GM13976 (cell line): ENCODE measurements at places on chromosomes 4 and X.

DNA sequence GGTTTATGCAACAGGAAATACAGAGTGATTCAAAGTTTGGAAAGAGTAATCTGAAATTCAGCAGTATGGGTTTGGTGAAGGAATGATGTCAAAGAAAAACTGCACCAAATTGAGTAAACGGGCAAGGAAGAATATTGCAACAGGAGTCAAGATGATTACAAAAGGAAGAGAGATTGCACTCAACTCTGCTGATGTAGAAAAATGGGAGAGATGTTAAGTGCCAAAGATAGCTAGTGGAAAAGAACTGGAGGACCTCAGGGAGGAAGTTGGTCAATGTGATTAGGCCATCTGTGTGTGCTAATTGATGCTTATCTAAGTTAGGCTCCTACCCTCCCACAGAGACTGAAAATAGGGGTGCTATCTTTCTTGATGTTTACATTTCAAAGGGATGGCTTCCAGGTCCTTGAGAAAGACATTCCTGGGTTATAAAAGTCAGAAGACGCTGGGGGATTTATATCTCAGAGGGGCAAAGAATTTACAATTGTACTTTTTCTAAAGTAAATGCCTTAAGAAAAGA is 167.4 kb upstream of the FAM47A start:
- DNase-seq: no peak

GRCh38 chr4:104906276-104906675 is 240.4 kb upstream of the TET2 start:
- DNase-seq: no peak

GRCh38 chr4:89439533-89439932 is 131.9 kb upstream of the GPRIN3 start:
- DNase-seq: peak; percentile 11

DNA sequence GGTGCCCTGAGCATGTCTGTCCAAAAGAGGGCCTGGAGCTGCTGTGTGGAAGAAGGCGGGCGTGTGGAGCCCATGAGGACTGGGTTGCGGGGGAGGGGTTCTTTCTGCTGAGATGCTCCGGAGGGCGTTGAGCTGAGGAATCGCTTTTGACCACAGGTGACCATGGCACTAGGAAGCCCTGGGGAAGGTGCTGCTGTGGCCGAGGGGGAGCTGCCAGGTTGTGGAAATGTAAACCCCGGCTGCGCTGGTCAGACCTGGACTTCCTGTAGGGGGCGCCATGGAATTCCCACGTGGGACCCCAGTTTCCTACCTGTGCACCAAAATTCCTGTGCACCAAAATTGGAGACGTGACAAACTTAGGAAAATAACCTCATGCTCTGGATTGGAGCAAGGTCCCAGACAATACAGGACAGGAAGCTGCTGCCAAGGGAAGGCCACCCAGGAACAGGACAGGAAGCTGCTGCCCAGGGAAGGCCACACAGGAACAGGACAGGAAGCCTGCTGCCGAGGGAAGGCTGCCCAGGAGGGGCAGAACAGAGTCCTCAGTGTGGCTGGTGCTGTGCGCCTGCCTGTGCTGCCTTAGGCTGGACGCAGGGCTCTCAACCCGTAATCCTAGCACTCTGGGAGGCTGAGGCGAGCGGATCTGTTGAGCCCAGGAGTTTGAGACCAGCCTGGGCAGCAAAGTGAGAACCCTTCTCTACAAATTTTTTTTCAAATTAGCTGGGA is 28.4 kb upstream of the UVSSA start:
- no peak for DNase-seq

DNA sequence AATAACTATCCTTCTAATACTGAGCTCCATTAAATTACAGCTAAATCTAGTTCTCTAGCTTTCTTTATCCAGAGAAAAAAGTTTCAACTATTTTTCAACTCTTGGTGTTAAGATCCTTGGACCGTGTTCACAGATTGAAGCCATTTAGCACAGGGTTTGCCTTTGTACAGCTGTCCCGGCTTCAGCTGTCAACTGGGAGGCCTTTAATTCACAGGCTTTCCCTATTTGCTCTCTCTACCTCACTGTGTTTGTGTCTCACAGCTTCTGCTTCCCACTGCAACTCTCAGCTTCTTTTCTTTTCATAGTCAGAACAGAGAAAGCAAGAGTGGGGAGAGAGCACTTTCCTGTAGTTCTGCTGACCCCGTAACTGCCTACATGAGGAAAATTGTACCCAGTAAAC is 76.9 kb upstream of the SMAD1 start:
- no peak for DNase-seq

DNA sequence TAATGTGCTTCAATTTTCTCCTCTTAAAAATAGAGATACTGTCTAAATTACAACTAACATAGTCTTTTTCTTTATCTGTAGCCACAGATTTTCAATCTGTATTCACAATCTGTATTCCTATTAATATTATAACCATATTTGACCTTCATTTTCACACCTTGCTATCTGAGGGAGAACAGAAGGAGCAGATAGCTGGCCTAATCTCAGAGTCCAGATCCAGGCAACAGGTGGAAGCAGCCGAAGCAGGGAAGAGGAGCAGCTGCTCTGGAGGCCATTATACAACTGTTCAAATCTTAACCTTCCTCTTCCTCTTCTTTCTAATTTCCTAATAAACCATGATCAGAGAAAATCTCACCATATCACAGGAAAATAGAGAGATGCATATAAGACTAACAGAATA is 14.2 kb downstream of the SEPSECS start:
- no peak for DNase-seq

DNA sequence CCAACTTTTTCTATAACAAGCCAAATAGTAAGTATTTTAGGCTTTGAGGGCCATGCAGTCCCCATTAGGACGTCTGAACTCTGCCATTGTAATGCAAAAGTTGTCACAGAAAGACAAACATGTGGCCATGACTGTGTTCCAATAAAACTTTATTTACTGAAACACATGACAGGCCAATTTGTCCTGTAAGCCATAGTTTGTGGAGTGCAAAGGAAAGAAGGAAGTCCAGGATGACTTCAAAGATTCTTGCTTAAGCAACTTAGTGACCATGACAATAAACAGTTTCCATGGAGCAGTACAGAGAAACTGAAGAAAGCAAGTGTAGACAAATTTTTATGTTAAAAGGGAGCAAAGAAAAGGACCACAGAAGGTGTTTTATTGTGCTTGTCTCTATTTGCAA is 35.0 kb upstream of the MYOZ2 start:
- DNase-seq: no peak

DNA sequence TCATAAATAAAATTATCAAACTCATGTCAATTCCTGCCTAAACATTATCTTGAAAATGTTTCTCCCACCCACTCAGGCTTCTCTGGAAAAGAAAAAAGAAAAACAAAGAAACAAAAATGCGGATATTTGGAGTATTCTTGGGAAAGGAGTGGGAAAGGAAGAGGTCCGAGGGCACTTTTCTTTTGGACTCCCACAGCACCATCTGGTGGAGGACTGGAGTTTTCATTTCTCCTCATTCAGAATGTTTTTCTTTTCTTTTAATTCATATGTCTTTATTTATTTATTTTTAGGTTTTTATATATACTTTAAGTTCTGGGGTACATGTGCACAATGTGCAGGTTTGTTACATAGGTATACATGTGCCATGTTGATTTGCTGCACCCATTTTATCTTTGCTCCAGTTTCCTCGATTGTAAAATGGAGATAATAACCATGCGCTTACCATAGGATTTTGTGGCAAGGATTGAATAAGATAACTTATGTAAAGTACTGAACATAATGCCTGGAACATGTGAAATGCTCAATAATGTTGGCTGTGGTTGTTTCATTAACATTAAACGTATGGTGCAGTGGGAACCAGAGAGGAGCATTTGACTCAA is 8.0 kb upstream of the KCNE5 start:
- DNase-seq: no peak

- no peak for DNase-seq
These were observed 675 bp downstream of the L1CAM start for GRCh38 chrX:153885208-153885787.

- DNase-seq: peak; percentile 70
These were observed at the start of gene IL3RA for GRCh38 chrX:1336331-1336943. Gene IL3RA (plus strand): TSS chrX:1336785. CDS start chrX:1341766, 4,981 bp downstream.

- DNase-seq: no peak
These were observed 186.8 kb downstream of the NDST4 start for GRCh38 chr4:114926583-114926982.

DNA sequence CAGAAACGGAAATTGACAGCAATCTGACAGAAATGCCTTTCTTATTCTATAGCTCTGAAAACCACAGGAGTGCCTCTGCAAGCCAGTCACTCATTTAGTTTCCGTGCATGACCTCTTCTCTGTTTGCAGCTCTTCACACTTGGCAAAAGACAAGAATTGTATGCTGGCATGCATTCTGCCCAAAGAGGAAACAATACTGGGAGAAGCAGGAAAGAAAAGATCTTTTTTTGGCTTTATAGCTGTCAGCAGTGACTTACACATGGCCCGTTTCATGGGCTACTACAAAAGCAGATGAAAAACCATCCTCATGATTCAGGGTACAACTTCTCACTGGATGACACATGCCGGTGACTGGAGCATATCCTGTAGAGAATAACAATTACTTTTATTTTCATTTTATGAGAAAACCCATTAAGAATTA is 249.4 kb downstream of the ADAMTS3 start:
- DNase-seq: no peak

DNA sequence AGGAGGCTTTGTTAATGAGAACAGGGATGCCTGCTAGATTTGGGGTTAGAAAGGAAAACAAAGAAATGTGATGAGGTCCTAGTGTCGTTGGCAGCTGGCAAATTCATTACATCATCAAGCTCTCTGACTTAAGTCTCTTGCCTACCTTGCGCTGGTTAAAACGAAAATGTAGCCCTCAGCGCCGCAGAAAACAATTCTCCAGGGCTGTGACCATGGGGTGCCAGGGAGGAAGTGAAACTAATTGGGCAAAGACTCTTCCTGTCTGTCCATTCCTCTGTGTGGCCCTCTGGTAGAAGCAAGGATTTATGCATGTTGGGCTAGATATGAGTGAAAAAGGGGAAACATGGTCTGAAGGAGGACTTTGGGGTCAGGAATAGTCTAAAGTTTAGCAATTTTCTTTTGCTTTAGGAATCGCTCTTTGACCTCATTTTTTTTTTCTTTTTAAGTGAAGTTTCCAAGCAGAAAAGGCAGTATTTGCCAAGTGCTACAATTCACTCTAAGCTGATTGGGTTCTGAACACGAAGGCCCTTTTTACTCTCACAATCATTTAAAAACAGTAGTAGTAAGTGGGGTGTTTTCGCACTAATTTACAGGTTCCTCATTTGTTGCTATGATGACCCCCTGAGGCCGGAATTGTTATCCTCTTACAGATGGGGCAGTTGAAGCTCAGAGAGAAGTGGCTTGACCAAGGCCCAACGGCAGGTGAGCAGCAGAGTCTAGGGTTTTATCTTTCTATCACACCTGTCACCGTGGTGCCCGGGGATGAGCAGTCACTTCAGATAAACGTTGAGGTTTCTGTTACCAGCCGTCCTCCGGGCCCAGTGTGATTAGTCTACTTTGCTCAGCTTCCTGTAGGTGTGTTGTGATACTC is 27.3 kb upstream of the CHRNA9 start:
- no peak for DNase-seq

GRCh38 chr4:87108142-87108546 is 112.3 kb downstream of the KLHL8 start:
- DNase-seq: no peak

DNA sequence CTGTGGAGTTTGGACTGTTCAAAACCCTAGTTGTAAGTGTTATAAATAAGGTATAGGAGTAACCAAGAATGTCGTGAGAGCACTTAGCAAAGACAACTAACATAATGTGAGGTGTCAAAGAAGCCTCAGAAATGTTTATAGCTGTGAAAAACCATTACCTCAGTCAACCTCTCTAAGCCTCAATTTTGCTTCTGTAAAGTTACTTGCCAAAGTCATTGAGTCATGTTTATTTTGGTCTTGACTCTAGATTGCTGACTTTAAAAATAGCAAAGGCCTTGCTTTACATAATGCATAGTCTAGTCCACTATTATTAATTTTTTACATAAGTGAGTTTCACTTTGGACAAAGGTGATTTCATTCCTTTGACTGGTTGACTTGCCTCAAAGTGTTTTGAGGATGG is 257.6 kb upstream of the CXXC4 start:
- DNase-seq: peak; percentile 42

DNA sequence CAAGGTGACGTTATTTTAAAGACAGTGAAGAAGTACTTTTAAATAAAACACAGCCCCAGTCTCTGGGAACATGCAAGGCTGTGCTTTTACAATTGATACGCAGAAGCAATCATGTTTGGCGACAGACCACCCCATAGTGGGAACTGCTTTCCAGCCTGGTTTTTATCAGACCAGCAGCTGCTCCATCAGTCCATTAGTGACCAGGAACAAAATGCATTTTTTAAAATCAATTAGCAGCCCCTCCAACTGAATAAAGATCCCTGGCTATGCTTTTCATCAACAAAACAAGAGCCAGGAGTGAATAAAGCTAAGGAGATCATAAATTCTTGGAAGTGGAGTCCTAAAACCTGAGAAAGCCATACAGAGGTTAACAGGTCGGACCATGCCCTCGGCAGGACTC is 153.0 kb upstream of the TENM3 start:
- DNase-seq: no peak

GRCh38 chr4:126532527-126532926 is 1100.2 kb upstream of the INTU start:
- DNase-seq: no peak

DNA sequence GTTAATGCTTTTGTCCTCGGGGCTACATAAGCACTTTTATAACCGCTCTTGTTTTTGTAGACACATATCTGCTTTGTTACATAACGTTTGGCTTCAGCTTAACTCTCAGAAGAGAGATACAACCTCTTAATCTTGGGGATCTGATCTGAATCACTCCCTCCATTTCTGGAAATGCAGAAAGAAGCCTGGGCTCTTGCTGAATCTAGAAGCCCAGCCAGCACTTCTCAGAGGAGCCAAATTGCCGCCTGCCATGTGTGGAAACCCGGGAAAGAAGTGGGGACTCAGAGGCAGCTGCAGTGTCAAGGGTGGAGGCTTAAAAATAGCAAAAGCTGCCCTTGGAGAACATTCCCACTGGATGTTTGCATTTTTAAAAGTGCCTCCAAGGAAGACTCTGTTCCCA is 69.3 kb upstream of the LDB2 start:
- no peak for DNase-seq

- no peak for DNase-seq
These were observed 4.3 kb downstream of the WDR44 start for GRCh38 chrX:118350221-118350620.
